ENCODE measurements at places on chromosomes 12 and 14.

DNA sequence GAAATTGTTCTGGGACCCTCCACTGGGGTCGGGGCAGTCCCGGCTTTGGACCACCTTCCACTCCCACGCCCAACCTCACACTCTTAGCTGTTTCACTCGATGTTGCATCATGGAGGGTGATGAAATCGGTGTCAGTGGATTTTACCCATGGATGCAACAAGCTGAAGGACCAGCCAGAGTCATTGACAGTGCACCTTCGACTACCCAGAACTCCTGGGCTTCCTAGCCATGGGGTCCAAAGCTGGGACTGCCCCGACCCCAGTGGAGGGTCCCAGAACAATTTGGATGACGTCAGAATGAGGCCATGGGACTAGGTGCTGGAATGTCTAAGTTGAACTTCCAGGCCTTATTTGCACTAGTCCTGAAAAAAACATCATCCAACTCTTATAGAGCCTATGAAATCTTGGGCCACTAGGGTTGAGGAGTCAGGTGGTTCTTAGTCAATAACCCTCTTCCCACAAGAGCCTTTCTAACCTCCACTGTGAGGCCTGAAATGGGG, 882 bp upstream of the IL23A start:
- DNase-seq = no peak

GRCh38 chr14:106845286-106846087, 1319.1 kb downstream of the TMEM121 start:
- no peak for DNase-seq

DNA sequence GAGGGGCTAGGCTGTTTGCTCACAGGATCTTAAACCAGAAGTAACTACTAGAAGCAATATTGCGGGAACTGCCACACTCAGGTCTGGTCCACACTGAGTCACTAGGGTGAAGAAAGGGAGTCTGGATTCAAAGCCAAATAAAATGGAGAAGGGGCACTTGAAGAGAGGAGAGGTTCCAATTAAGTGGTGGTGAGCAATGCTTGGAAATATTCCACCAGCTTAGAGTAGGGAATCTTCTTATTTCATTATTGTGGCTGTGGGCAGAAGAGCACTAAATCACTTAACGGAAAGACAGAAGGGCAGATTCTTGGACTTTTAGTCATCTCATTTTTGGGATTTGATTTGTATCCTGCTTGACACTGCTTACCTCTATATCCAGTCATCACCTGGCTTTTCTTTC, 48.6 kb upstream of the PPP1R12A start:
- DNase-seq = no peak

DNA sequence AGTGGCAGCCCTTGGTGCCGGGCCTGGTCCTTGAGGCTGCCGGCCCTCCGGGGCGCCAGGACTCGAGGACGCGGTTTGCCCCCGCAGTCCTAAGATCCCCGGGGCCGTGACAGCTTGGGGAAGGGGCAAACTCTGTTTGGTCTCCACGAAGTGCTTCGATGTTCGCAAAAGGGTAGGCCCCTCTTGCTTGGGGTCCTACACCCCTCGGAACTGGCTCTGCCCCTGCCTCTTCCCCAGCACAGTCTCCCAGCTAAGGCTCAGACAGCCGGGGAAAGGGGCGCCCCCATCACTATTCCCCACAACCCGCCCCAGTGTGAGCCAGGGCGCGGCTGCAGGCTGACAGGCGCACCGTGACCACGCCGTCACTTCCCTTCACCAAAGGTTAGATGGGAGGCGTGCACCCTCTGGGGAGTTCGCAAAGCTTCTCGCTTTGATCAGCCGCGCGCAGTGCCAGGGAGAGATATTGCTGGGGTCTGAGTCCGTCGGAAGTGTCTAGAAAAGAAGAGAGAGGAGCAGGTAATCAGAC, 7.2 kb upstream of the OTX2 start:
- no peak for DNase-seq

DNA sequence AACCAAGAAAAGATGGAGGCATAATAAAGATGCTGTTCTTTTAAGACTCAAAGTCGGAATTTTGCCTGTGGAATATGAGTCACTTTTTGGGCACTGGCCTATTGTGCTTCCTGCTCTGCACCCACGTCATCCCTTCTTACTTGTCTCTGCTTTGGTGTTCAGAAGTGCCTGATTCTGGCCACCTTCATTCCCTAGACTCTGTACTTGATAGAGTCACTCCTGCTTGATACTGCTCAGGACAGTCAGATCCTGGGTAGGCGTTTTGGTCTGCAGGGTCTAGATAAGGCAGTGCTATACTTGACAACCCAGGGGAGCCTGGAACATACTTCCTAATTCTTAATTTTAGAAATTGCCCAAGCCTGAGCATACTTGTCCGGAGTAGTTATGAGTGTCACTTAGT, 1.9 kb downstream of the LRRK2 start:
- no peak for DNase-seq

DNA sequence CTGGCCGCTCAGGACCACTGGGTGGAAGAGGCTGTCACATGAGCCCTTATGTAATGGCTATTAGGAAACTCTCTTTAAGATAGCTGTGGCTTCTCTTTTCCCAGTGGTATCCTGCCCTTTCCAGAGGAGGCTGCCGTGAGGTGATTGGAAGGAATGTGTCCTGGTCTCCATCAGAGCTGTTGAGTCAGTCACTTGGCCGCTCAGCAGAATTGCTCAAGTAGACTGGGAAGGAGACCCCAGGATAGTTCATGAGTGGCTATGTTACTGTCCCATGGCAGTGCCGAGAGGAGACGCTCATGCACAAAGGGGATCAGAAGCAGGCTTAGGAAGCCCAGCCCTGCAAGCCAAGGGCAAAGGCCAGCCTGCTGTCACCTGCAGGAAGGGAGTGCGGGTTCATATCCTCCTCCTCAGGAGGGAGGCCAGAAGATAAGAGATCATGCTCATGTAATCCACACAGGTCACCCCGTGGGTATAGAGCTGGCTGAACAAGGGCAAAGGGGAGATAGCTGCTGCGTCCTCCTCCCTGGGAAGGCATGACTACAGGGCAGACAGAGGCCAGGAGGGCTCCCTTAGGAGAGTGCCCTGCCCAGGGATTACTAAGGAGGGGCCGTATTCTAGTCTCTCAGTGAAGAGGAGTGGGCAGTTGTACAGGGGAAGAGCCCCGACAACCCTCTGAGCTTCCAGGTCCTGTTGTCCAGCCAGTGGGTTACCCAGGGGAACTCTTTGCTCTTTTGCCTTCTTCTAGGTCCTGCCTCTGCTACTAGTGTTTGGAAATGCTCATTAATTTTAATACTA, 137.0 kb upstream of the MAX start:
- DNase-seq = no peak

GRCh38 chr12:21818627-21819026, 44.1 kb upstream of the KCNJ8 start:
- no peak for DNase-seq

DNA sequence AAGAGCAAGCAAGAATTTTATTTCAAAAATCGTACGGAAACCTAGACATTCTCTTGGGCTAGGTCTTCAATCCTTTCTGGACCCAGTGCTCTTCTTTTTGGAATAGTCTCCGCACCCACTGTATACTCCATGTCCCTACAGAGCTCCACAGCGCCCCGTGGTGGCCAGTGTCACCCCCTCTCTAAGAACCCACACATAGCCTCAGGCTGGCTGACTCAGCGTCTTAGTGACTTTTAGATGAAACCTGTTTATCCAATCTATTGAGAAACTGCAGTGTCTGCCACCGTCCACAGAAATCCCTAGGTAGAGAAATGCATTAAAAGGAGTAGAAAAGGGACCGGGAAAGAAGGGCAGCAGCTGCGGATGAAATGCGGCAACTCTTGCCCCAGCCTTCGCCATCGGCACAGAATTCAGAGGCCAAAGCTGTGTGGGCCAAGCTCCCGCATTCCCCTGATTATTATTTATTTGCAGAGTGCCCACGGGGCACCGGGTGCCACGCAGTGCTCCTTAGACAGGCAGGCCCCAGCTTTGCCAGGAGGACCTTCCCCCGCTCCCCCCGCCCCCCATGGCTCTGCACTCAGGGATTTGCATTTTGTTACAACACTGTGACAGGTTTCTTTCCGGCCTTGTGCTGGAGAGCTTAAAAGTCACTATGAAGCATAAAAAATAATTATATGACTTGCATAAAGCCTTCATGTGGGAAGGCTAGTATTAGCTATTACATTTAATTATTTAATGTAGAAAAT, 170.1 kb upstream of the FKBP4 start:
- DNase-seq = no peak

GRCh38 chr12:100326208-100326607, 30.7 kb upstream of the SLC17A8 start:
- no peak for DNase-seq

- DNase-seq = no peak
Observed at GRCh38 chr12:50984586-50985298, 32.4 kb downstream of the HIGD1C start.

- DNase-seq = no peak
Observed at GRCh38 chr14:100892496-100893227, 10.9 kb downstream of the RTL1 start.

GRCh38 chr14:42428996-42429395, 822.3 kb downstream of the LRFN5 start:
- no peak for DNase-seq

- no peak for DNase-seq
Observed at GRCh38 chr12:14326699-14327098, 38.8 kb upstream of the ATF7IP start.

DNA sequence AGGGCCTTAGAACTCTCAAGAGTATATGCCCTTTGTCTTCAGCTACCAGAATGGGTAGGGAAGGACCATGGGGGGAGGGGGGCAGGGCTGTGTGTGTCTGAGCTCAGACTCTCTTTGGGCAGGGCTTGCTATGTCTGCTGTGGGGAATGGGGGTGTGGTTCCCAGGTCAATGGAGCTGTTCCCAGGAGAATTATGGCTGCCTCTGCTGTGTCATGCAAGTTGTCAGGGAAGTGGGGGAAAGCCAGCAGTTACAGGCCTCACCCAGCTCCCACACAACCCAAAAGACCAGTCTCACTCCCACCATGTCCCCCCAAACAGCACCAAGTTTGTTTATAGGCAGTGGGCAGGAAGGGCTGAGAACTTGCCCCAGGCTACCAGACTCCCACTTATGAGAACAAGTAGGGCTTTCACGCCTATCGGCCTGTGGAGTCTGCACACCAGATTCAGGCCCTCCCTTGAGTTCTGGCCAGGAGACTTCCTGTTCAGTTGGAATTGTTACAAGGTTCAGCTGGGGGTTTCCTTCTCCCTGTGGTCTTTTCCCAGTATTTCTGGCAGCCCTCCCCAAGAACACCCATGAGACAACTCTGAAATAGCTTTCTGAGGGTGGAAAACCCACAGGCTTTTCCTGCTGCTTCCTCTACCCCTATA, 6.1 kb upstream of the SERPINA11 start:
- no peak for DNase-seq

GRCh38 chr12:51326698-51327439, 2.9 kb upstream of the BIN2 start:
- no peak for DNase-seq

- DNase-seq = no peak
Observed at GRCh38 chr12:109589691-109590245, 16.2 kb downstream of the MVK start.

GRCh38 chr12:111636209-111636945, 37.3 kb upstream of the ATXN2 start:
- no peak for DNase-seq

- DNase-seq = no peak
Observed at GRCh38 chr14:98368221-98368620, 903.8 kb downstream of the BCL11B start.

DNA sequence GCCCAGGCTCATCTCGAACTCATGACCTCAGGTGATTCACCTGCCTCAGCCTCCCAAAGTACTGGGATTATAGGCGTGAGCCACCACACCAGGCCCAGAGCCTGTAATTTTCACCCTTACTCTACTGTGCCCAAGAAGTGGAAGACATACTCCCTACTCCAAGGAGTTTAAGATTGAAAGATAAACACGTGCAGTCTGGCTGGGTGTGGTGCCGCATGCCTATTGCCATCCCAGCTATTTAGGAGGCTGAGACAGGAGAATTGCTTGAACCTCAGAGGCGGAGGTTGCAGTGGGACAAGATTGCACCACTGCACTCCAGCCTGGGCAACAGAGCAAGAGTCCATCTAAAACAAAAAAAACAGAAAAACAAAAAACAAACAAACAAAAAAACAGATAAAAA, 90.0 kb downstream of the NINJ2 start:
- no peak for DNase-seq

DNA sequence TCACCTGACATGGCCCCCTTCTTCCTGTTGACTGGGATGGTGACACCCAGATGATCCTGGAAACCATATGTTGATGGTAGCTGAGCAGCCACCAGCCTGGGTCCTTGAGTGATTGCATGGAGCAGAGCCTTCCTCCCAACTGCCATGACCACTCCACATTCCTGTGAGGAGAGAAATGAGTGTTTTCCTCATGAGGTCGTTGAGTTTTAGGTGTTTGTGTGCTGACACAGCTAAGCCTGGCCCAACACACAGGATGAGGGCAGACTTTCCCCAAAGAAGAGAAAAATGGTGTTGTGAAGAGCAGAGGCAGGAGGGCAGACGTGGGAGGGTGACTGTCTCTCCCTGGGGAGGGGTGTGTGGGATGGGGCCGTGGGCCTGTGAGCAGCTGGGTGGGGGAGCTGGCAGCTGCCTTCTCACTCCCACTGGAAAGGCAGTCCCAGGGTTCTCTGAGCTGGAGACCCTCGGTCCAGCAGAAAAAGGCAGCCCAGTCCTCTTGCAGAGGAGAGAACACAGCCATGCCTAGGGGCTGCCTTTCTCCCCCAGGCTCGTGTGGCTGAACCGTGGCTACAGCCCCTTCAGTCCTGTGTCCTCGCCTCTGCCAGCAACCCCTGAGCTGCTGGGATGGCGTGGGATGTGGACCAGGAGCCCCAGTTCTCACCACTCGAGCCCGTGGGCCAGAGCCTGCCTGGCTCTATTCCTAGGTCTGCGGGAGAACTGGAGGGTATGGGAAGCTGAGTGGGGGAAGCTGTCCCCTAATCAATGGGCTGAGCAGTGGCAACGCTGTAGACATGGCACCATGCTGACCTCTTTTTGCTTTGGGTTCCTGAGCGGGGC, 257.0 kb downstream of the ADGRD1 start:
- no peak for DNase-seq

DNA sequence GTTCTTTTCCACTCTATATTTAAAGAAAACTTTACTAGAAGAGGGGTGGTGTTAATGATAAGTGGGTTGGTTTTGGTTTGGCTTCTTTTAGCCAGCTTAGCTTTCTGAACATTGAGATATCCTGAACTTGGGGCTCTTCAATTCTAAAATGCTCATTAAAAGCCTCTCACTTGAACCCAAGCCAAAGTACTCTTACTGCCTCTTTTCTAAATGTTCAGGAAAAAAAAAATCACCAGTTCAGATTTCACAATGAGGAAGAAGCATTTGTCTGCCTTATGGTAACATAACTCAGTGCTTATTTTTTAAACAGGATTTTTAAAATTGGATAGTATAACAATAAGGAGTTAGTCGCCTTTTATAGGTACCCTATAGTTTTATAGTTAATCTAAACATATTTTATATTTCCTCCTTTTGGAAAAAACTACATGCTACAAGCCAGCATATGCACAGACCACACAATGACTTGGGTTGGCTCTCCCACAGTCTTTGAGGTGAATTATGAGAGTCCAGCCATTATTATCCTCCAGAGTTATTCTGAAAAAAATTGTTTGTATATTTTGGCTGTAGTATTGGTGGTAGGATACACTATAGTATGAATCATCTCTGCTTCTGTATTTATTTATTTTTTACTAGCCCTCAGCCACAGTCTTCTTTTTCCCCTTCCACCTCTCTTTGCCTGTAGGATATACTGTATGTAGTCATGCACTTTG, 195.5 kb upstream of the TMPO start:
- no peak for DNase-seq
